Urinary bladder (tissue), 4 donors: ENCODE measurements at places on chromosomes 2 and 18. TPM values are rescaled to one million over a fixed set of nuclear protein-coding genes. Genes with fewer than 3 reads are reported as not detected.

DNA sequence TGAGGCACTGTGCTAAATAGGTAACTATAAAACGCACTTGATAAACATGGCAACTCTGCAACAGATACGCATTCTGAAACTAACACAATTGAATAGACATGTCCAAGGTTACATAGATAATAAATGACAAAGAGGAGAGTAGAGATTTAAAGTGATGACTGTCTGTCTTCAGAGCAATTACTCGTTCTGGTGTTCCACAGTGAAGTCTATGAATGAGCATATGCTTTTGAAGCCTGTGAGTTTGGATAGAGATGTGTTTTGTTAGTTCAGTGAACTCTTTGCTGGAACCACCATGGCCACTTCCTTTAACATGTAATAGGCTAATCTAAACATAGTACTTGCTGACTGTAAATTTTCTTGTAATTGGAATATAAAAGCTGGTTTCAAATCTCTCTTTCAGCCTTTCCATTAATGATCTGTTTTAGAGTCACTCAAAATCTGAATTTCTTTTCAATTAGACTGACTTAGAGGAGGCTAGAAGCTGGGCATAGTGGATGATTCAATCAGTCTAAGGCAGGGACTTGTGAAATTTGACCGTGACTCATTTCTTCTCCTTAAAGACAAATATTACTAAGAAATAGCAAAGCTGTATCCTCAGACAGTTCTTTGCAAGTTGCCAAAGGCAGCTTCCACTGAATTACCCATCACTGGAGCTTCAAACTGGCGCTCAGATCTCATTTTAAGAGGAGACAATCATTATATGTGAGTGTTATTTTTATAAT lies 1130.1 kb upstream of the CELF4 start:
- DNase-seq = no peak

GRCh38 chr2:29390136-29390535 lies 274.9 kb downstream of the CLIP4 start:
- no peak for DNase-seq

DNA sequence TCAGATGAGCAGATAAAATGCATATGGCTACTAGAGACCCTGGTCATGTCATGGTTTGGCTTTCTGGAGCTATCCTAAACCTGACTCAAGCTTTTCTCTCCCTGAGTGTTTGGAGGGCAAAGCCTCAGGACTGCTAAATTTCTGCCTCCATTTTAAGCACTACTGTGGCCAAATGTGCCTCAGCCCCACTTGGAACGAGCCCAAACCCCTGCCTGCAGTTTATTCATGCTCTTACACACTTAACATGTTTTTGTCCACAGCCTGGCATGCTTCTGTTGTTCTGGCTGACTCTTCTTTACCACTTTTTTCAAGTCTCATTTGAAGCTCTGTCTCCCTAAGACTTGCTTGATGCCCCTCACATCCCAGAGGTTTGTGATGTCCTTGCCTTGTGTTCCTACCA lies 24.7 kb downstream of the MGAT5 start:
- no peak for DNase-seq

DNA sequence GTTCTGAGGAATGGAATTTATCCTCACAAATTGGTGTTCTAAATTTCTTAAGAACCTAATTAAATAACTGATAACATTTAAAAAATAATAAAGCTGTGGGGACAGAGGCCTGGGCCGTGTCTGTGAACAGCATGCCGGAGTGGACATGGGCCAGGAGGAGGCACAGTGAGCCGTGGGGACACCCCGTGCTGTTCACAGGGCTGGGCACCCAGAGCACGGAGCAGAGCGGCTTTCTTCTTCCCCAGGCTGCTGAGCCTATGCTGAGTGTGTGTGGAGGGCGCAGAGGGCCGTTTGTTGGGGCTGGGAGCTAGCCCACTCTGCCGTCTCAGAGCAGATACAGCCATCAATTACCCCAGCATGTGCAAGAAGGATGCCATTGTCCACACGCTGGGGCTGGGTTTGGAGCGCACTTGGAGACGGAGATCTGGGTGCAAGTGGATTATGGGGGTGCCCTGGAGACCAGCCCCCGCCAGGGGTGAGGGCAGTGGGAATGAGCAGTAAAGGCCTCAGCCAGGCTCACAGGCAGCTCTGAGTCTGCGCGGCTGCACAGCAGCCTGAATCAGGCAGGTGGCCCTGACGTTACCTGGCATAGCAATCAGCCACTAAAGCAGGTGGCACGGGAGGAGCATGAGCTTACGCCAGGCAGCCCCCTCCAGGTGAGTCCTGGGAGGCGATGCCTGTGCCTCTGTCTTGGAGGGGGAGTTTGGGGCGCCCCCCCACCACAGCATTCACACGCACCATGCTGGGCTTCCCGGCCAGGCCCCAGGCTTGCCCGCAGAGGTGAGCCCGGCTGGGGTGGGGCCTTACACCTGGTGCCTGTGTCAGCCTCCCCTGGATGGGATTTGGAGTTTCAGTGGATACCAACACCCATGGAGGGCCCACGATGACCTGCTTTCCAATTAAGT lies 52.1 kb upstream of the SLC66A3 start:
- DNase-seq = no peak

DNA sequence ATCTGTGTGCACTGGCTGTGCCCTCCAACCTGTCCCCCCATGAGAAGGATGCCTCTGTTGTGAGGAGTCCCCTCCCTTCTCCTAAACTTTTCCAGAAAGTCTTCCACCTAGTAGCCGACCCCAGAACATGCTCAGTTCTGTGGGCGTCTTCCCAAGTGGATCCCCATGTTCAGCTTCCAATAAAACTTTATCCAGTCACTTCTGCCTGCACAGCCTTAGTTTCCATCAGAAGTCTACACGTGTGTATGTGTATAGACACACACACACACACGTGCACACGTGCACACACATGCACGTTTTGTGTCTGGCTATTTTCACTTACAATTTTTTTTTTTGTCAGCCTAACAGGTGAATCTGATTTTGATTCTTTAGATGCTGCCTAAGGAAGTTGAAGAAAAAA lies 115.1 kb downstream of the RTP5 start:
- DNase-seq = no peak

GRCh38 chr2:74576863-74577229 lies 22.3 kb downstream of the DOK1 start:
- no peak for DNase-seq

- no peak for DNase-seq
Measured at GRCh38 chr18:42915299-42915698, 200.2 kb downstream of the RIT2 start.

DNA sequence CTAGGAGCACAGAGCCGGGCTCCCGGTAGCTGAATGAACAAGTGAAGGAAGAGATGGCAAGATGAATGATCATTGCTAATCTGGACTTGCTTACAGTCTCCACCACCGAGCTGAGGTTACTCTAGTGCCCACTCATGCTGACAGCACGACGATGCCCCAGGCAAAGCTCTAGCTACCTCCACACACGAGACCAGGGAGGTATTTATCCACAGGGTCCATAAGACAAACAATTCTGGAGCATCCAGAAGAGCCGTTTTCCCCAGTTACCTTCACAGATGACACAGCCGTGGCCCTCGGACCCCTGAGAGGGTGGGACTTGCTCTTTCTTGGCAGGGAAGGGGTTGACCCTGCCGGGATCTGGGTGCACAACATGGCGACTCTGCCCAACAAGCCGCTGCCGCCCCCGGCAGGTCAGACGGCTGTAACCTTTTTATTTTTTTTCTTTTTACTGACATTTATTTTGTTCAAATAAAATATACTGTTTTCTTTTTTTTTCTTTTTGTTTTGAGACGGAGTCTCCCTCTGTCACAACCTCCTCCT lies 120.3 kb downstream of the PXDN start:
- DNase-seq = no peak

DNA sequence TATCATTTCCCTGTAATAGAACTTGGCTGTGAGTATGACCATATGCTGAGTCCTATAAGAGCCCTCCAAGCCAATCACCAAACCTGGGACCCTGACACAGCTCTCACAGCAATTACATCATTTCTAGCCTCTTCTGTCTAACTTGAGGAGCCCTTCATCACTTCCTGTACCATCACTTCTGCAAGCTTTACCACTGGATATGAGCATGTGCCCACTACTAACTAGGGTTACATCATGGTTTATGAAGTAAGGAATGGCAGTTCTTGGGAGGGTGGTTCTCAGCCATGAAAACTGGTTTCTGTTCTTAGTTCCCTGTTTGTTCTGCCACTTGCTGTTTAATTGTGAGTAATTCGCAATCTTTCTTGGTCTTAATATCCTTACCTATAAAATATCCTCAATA lies 31.0 kb upstream of the EPB41L3 start:
- no peak for DNase-seq

DNA sequence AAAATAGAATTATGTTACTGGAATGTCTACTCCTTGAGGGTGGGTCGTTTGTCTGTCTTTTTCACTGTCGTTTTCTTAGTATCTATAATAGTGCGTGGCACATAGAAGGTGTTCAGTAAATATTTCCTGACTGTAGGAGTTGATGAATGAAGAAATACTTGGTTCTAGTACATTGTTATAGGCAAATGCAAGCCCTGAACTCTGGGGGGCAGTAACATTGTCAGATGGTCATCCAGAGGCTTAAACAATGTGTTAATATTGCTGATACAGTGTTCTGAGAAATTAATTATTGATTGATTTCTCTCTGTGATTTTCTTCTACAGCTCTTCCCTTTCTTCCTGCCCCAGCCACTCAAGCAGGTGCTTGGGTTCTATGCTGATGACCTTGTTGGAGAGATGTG lies 24.4 kb upstream of the THOC1 start:
- no peak for DNase-seq

RBKS gene
- polyA plus RNA-seq = 1.7 TPM

DNA sequence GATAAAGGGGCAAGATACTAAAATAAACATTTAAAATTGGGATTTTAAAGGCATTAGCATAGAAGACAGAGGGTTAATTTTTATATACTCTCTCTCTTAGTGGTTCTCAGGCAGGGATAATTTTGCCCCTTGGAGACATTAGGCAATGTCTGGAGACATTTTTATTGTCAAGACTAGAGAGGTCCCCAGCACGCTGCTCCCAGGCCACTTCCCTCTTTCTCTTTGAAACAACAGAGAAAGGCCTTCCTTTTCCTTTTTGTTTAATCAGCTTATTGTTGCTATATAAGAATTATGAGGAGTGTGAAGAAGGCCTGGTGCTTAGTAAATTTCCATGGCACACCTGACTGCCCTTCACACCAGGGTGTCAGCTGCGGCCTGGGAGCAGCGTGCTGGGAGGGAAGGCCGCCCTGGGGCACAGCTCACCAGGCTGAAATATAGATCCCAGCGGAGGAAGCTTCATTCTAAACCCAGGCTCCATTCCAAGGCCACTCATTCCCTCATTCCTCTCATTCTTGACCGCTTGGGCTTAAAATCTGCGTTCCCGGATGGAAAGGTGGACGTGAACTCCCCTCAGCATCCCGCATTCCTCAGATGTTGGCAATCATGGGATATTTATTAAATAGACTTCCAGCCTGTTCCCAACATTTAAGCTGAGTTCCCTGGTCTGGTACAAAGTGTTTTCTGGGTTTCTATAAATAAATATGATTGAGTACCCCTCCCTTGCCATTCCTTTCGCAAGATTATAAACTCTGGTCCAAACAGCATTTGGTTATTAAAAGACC lies 22.5 kb downstream of the SLC14A2 start:
- DNase-seq = no peak

DNA sequence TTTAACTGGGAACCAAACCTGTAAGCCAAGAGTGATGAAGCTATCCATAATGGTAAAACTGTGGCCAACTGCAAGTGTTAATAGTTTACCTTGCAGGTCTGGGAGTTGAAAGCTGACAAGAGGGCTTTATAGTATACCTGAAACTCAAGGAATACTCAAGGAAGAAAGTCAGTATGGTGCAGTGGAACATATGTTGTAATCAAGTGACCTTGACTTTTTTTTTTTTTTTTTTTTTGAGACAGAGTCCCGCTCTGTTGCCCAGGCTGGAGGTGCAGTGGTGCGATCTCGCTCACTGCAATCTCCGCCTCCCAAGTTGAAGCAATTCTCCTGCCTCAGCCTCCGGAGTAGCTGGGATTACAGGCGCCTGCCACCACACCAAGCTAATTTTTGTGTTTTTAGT lies 27.6 kb downstream of the VIL1 start:
- DNase-seq = no peak

GRCh38 chr2:199018826-199019225 lies 438.9 kb downstream of the SATB2 start:
- no peak for DNase-seq

DNA sequence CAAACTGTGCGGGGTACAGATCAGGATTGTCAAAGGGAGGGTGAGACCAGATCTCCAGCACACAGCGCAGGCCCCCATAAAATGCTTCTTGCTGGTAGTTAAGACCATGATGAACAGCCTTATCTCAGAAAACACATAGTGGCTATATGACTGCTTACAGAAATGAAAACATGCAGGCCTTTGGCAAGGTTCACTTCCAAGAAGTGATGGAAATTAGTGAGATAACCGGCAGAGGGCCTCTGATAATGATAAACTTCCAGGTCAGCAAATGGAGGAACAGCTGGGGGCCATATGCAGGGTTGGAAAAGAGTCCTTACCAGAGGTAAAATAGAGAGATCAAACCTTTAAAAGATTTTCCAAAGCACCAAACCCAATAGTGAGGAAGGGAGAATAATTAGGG lies 46.6 kb downstream of the CFAP221 start:
- DNase-seq = no peak

DNA sequence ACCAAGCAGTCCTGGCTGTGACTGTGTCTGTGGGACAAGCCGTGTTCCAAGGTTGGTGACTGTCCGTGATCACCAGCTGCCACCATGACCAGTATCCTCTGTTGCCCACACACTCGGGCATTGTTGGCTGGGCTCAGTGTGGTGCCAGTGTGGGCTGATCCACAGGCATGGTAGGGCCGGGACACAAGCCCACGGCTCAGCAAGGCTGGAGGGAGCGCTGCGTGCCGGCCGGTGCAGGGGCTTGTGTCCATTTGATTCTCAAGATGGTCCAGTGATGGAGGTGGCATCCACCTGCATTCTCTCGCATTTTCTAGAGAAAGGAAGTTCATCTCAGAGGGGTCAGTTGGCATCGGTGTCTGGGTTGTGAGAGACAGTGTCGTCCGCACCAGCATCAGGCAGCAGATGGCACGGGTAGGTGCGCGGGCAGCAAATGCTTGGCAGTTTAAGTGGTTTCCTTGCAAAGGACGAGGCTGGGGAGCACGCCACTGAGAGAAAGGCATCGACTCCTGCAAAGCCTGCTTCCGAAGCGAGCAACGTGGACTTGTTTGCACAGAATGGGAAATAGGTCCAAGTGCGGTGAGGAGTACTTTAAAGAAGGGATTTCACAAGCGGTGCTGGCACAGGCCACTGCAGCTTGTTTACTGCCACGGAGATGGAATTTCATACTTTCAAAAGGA lies 20.9 kb downstream of the TWIST2 start:
- no peak for DNase-seq

LRRC30 gene
- not detected for polyA plus RNA-seq

GRCh38 chr2:143906850-143907249 lies 613.1 kb downstream of the ZEB2 start:
- DNase-seq = no peak
